HL-60 (cell line): ENCODE measurements at places on chromosomes 4 and X.

DNA sequence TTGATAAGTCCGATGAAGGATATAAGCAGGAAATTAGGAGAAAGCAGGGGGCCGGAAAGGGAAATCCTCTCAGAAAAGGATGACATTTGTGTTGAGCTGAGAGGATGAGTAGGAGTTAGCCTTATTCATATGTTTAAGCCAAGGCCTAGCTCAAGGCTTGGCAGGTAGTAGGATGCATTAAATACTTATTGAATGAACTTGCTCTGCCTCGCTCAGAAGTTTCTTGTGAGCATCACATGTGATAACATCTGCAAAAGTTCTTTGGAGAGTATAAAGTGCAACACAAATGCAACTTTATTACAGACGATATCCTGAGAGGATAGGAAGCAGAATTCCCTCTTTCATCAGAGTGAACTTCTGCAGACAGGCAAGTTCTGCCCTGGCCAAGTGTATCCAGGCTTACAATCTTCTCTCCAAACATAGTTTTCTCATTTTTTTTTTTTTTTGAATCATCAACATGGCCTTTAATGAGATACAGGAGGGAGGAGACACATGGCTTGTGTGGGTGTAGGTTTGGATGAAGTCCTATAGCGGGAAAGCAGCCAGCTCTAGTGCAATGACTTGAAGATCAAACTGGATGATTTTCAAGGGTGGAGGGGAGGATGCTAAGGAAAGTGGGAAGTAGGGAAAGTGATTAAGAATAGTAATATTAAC, 48.1 kb downstream of the LUZP4 start:
- DNase-seq = no peak

DNA sequence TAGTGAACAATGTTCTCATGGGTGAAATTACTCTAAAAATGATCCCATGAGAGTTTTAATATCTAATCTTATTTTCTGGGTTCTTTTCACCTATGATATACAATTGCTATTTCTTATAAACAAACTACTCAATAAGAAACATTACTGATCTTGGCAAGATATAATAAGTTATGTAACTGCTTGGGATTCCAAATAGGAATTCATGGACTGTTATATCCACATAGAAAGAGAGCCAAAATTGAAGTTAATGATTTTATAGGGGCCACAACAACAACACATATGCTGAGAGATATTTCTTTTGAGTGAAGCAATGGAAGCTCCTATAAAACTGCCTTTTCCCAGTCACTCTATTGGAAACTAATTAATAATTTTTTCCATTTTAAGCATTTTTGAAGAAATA, 90.4 kb upstream of the TLL1 start:
- DNase-seq = no peak

DNA sequence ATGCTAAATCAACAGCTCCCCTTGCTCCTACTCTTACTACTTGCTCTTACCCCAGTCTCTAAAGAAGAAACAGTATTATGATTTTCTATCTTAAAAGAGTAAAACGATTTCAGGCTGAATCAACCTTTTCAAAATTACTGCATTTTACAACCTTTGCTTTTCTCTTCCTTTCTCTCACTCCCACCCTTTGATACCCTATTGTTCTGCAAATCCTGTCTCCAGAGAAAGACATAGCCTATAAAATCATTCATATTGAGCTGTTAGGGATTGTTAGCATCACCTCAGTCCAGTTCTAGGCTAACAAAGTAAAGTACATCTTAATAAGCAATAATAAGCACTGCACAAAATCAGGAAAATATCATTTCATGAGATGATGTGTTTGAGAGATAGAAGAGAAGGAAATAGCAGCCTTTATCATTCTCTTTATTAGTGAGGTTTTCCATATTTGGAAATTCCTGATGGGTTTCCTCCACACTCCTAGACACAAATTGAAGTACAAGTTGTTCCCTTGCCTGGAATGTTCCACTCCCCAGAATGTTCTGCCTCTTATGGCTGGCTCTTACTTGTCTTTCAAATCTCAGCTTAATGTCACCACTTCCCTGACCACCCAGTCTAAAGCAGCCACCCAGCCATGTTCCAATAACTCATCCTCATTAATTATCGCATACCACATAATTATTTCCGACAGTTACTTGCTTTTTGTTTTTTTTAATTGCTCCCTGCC, 219.7 kb downstream of the PALLD start:
- DNase-seq = no peak

GRCh38 chr4:112952313-112952700, 97.1 kb upstream of the ANK2 start:
- no peak for DNase-seq

GRCh38 chr4:122479935-122480416, 23.5 kb upstream of the IL2 start:
- no peak for DNase-seq

DNA sequence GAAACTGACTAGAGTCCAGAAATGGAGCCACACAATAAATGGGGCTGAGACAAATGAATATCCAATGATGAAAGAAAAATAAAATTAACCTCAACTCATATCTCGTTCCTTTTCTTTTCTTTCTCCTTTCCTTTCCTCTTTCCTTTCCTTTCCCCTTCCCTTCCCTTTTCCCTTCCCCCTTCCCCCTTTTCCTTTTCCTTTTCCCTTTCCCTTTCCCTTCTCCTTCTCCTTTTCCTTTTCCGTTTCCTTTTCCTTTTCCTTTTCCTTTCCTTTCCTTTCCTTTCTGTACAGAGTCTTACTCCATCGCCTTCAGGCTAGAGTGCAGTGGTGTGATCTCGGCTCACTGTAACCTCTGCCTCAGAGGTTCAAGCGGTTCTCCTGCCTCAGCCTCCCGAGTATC, 146.3 kb downstream of the RTL9 start:
- no peak for DNase-seq

DNA sequence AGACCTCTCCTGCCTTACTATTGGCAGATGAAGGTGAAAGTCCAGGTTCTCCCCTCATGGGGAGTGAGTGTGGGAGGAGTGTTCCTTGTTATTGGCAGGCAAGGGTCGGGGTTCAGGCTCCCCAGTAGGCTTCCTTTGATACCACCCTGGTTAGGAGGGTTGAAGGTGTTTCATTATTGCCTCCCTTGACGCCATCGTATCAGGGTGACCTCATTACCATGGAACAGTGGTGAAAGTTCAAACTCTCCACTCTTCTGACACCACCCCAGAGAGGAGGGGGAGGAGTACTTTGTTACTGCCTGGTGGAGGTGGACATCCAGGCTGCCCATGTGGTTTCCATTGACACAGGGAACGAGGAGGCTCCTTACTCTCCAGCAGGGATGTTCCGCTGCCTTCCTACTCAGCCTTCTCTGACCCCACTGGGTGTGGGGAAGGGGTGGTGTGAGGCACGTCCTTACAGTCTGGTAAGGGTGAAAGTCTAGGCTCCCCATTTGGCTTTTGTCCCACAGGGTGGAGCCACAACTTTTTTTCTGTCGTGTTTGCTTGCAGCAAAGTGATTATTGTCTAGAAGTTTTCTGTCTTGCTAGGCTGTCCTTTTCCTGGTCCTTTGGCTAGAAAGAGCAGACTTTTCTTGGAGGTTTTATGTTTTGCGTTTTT, 37.2 kb upstream of the USP9X start:
- DNase-seq = no peak

DNA sequence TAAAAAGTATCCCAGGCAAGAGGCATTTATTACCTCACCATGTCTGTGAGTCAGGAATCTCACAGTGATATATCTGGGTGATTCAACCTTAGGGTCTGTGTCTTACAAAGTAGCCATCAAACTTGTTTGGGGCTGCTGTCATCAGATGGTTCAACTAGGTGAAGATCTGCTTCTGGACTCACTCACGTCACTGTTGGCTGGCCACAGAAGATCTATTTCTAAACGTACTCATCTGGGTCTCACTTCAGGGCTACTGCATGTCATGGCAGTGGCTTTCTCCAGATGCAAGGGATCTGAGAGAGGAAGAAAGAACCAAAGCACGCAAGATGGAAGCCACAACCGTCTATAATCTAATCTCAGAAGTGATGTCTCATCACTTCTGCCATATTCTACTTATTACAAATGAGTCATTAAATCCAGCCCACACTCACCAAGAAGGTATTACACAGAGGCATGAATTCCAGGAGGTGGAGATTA, 267.8 kb upstream of the ANKRD50 start:
- DNase-seq = no peak

- DNase-seq = no peak
Measured at GRCh38 chr4:161519611-161520010, 644.2 kb downstream of the FSTL5 start.

- DNase-seq = no peak
Measured at GRCh38 chr4:2685541-2685940, 70.6 kb downstream of the TNIP2 start.

- DNase-seq = no peak
Measured at GRCh38 chrX:152904151-152905080, 6.5 kb downstream of the ZNF185 start.

DNA sequence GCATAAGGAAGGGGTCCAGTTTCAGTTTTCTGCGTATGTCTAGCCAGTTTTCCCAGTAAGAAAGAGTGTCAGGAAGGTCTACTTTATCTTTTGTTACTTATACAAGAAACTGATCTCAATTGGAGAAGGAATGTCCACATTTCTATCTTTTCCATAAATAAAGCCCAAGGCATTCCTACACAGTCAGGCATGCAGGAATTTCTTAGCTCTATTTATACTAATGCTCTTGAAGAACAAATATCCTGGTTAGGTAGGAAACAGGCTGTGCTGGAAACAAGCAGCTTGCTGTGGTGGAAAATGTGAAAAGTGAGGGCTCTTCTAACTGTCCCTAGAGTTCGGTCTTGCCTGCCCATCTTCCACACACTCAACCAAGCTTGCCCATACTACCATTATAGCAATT, 37.9 kb upstream of the PITX2 start:
- no peak for DNase-seq

- no peak for DNase-seq
Measured at GRCh38 chr4:143389579-143390195, 53.0 kb downstream of the GAB1 start.

- no peak for DNase-seq
Measured at GRCh38 chrX:47327902-47328301, 42.5 kb upstream of the ZNF157 start.

DNA sequence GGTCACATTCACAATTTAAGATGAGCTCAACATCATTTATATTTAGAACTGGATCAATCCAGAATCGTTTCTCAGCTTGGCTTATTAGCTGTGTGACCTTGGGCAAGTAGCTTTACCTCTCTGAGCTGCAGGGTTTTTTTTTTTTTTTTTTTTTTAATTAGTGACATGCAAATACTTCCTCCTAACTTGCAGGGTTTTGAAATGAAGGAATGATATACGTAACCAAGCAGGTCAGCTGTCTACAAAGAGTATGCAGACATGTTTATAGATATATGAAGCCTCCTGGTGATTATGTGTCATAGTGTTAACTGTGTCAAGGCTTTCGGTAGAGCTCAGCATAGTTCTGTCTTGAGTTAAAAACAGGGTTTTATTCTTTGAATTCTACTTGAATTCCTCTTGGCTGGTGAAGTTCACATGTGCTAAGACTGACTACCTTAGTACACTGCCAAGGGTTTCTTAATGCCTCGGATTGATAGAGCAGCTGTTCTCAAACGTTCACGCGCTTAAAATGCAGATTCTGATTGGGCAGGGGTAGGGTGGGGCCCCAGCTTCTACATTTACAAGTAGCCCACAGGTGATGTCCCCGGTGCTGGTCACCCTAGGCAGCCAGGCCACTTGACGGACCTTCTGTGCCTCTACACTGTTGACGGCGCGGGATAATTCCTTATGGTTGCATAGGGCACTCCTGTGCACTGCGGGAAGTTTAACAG, 654 bp upstream of the STS start:
- no peak for DNase-seq

DNA sequence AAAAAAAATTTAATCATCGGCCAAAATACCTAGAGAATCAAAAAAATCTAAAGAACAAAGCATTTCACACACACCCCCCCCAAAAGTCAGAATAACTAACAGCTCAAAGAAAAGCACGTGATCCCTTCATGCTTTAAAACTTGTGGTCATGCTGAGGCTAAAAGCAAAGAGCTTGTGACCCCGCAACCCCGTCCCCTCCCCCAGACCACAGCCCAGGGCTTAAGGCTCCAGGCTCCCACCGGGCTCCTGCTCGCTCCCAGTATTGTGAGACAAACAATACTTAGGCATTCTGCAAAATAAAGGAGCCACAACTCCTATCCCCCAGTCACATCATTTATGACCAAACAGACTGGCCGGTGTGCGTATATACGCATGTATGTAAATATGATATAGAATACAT, 62.1 kb upstream of the CCDC160 start:
- no peak for DNase-seq

- DNase-seq = no peak
Measured at GRCh38 chr4:2288051-2288541, 26.2 kb upstream of the MXD4 start.

DNA sequence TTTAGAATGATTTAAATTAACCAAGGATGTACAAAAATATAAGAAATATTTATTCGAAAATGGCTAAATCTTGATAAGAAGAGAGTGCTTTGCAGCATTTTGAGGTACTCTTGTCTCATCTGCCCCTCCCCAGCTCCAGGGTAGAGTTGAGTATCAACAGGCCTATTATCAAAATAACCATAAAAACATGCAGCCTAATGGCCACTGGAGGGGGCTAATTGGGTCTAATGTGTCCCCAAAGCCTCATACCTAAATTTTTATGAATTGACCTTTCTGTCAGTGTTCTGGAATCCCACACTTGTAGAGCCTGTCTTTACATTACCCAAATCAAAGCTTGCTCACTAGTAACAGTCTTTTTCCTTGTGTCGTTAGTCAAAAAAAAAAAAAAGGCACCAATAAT, 544.9 kb upstream of the CPXCR1 start:
- no peak for DNase-seq

- peak; percentile 54 for DNase-seq
Measured at GRCh38 chrX:129540722-129541184, 694 bp downstream of the OCRL start.

DNA sequence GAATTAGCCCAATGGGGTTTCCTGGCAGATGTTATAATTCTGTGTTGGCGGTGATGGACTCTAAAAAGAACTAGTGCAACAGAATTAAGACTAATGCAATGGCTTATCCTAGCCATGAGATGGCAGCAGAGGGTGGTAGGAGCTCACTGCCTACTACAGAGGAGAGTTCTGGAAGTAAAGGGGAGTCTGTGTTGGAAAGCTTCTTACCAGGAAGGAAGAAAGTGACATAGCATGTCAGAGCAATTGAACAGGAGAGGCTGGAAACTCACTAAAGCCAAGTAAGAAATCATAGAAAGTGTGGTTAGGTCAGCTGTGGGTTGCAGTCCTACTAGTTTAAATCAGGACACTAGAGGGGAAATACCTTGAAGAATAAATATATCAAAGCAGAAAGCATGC, 6.3 kb upstream of the TRPC5OS start:
- DNase-seq = peak; percentile 18

GRCh38 chrX:115898382-115899001, 272.1 kb upstream of the AGTR2 start:
- no peak for DNase-seq

DNA sequence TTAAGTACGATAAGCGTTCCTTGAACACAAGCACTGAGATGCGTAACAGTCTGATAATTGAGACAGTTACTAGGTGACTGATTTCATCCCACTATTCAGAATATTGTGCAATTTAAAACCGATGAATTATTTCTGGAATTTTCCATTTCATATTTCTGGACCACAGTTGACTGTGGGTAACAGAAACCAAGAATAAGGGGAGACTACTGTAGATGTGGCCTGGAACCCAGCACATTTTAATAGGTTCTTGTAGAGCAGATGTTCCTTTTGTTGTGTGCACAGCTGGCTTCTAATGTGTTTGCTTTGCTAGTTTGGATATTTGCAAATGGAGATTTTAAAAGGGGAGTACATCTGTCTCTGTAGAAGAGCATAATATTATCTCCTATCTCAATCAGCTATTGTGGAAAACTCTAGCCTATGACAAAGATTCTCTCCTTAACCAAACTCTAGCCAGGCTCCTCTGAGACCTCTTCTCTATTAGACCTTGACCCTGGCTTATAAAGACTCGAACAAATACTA, 16.4 kb downstream of the NAAA start:
- no peak for DNase-seq
